Ascending aorta (tissue), 2 donors: ENCODE measurements at places on chromosomes 11 and 22. TPM values are rescaled to one million over a fixed set of nuclear protein-coding genes. Genes with fewer than 3 reads are reported as not detected.

The KCNK4 gene
- total RNA-seq: not detected

The BMAL1 gene
- total RNA-seq: 15.9 TPM

The DBX1 gene
- total RNA-seq: not detected

The VPREB3 gene
- not detected for total RNA-seq

The KLHDC7B gene
- total RNA-seq: not detected

DNA sequence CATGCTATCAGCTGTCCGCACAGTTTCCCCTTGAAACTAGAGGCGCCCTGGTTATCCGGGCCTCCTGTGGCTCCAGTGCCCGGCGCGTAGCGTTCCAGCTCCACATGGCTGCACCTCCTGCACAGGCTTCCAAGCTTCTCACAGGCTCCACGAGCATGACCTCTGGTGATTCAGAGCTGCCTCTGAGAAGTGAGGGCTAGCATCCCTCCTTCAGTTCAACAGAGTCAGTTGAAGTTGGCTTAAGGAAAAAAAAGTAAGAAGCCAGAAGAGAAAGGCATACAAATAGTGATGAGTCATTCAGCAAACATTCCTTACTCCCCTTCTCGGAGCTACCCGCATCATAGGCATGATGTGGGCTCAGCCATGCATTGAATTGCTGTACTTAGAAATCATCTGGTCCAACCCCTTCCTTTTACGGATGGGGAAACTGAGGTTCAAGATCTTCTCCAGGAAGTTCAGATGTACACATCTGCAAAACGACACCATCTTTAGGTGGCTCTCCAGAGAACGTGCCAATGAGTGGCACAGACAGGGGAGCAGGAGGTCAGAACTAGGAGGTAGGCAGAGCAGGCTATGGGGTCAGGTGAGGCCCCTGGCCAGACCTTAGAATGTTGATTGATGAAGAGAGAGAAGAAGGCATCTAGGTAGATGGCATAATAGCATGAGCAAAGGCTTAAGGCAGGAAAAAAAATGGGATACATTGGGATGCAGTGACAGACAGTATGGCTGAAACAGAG, 216.3 kb upstream of the TBCEL start:
- no peak for DNase-seq
- H3K36me3 ChIP-seq: no peaks in the 10 kb centered on the region
- no peak overlapping the region for H3K4me3 ChIP-seq
- no peaks in the 10 kb centered on the region for H3K27me3 ChIP-seq
- H3K4me1 ChIP-seq: no peaks in the 10 kb centered on the region
- H3K27ac ChIP-seq: no peak overlapping the region

DNA sequence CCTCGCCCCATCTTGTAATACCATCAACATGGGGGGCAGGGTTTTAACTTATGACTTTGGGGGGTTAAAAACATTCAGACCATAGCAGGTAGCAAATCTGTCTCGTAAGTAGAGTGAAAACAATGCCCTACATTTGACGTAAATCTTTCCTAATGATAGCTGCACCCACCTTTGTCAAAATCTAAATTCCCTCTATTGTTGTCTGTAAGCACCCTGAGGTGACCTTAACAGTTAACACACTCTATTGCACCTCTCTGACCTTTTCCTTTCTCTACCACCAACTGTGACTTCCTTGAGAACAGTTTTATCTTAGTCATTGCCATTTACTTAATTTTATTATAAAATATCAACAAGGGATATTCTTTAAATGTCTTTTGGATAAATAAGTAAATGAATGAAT, 1024.9 kb upstream of the CNTN5 start:
- no peaks in the 10 kb centered on the region for H3K27me3 ChIP-seq
- no peaks in the 10 kb centered on the region for H3K36me3 ChIP-seq
- no peak overlapping the region for H3K4me3 ChIP-seq
- DNase-seq: no peak

GRCh38 chr22:29768052-29768693, 1.0 kb downstream of the UQCR10 start:
- H3K27me3 ChIP-seq: no peaks in the 10 kb centered on the region
- H3K36me3 ChIP-seq: peaks cover 14% of the 10 kb centered on the region
- H3K4me1 ChIP-seq: peaks cover 9% of the 10 kb centered on the region
- no peak overlapping the region for H3K27ac ChIP-seq
- peak overlapping the region; percentile 81 for H3K4me3 ChIP-seq

DNA sequence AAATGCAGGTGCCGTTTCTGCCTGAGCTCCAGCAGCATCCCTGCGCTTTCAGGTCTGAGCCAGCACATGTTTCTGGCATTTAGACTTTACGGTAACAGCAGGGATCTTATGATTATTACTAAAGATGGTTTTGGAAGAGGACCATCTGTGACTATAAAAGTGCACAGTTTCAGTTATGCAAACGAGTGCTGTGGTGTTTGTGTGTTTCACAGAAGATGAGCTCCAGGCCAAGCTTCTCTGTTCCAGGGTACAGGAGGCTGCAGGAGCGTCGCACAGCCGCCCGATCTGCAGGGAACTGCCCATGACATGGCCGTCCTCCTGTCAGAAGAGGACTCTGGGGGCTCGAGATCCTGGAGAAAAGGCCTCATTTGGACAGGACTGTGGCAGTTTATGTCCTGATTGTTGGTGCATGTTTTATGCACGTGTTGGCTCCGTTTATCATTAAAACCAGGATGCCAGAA, 297.3 kb downstream of the TBC1D22A start:
- no peak for DNase-seq
- no peaks in the 10 kb centered on the region for H3K4me1 ChIP-seq
- H3K27me3 ChIP-seq: no peaks in the 10 kb centered on the region
- no peak overlapping the region for H3K27ac ChIP-seq
- H3K4me3 ChIP-seq: no peak overlapping the region

GRCh38 chr11:9756878-9757277, 93.0 kb downstream of the SWAP70 start:
- H3K4me3 ChIP-seq: no peak overlapping the region
- peaks cover 23% of the 10 kb centered on the region for H3K4me1 ChIP-seq
- DNase-seq: no peak
- no peaks in the 10 kb centered on the region for H3K27me3 ChIP-seq

- H3K4me1 ChIP-seq: no peaks in the 10 kb centered on the region
- H3K36me3 ChIP-seq: peaks cover 91% of the 10 kb centered on the region
- no peaks in the 10 kb centered on the region for H3K27me3 ChIP-seq
- H3K4me3 ChIP-seq: no peak overlapping the region
These were observed 66.5 kb downstream of the PICALM start for GRCh38 chr11:86002431-86002830.

DNA sequence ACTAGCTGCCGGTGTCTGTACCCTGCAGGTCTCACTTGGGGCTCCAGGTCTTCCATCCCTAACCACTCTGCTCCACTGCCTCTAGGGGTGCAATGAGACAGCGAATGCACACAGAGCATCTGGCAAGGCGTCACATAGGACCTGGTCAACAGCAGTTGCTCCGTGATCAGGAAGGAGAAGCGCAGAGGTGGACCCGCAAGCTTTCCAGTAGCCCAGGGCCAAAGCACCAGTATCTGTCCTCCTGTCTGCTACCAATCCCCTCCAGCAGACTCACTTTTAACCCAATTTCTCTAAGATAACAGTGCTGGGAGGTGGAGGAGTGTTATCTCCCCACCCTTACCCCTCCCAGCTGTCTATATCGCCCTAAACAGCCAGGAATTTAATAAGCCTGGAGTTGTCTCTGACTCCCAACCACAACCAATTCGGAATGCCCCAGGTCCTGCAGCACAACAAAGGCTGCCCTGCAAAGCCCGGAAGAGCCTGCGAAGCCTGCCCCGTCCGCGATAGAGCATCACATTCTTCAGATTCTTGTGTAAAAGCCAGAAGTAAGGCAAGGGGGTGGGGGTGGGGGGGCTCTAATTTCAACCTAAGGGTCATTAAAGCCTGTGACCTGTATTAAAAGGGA, 19.3 kb downstream of the MYH9 start:
- peaks cover 5% of the 10 kb centered on the region for H3K36me3 ChIP-seq
- H3K27me3 ChIP-seq: no peaks in the 10 kb centered on the region
- peaks cover 74% of the 10 kb centered on the region for H3K4me1 ChIP-seq
- H3K4me3 ChIP-seq: peak overlapping the region; percentile 7
- DNase-seq: no peak

GRCh38 chr11:61976420-61976800, 9.0 kb upstream of the FTH1 start:
- DNase-seq: no peak
- H3K27ac ChIP-seq: peak overlapping the region; percentile 99
- peaks cover 49% of the 10 kb centered on the region for H3K4me1 ChIP-seq
- H3K27me3 ChIP-seq: no peaks in the 10 kb centered on the region

DNA sequence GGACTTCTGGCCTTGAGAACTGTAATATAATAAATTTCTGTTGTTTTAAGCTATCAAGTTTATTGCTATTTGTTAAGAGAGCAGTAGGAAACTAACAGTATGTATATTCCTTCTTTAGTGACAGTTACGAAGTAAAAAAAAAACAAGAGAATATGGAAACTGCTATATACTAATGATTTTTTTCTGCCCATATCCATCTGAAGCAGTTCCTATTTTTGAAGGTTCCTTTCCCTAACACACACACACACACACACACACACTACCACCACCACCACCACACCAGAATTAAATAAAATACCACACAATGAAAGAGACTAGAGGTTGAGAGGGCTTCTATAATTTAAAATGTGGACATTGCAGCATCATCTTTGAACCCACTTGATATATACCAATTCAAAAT, 44.4 kb upstream of the CARD18 start:
- H3K36me3 ChIP-seq: no peaks in the 10 kb centered on the region
- H3K27me3 ChIP-seq: no peaks in the 10 kb centered on the region
- no peaks in the 10 kb centered on the region for H3K4me1 ChIP-seq

GRCh38 chr22:17773606-17774205, 563 bp downstream of the BID start:
- DNase-seq: no peak
- peak overlapping the region; percentile 96 for H3K4me3 ChIP-seq
- no peak overlapping the region for H3K27ac ChIP-seq
- no peaks in the 10 kb centered on the region for H3K27me3 ChIP-seq
- peaks cover 5% of the 10 kb centered on the region for H3K4me1 ChIP-seq

DNA sequence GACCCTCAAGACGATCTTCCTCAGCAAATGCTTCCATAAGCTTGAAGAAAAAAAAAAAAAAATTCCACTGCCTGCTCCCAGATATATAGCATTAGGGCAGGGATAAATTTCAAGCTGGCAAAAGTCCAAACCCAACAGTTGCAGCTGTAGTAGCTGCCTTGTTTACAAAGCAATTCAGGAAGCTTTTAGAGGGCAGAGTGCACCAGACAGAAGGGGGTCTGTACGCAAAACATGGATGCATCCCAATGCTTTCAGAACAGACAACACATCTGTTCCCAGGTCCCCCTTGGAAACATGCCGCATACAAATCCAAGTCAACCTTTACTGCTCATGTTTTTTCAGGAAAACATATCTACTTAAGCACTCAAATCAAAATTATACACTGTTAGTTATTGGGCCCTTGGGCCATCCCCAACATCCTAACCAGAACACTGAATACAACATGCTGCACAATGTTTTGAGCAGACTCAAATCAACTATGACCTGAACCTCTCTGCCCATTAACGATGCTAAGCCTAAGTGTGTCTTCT, 94.5 kb downstream of the CADM1 start:
- no peak for DNase-seq
- H3K4me1 ChIP-seq: no peaks in the 10 kb centered on the region
- H3K4me3 ChIP-seq: no peak overlapping the region

DNA sequence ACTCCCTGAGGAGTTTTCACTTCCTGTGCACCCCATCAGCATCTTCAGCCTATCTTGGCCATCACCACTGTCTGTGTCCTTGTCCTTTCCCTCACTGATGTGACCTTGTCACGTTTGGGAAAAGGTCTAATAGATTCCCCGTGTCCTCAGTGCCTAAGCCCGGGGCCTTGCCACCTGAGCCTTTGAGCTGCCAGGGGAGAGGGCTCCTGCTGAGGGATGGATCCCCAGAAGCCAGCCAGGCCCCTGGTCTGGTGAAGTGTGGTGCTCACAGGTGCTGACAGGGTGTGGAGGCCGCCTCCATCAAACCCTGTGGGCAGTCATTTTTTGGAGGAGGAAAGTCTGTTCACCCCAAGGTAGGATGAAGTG, 47.2 kb downstream of the GAB4 start:
- no peaks in the 10 kb centered on the region for H3K27me3 ChIP-seq
- H3K4me3 ChIP-seq: no peak overlapping the region
- H3K27ac ChIP-seq: no peak overlapping the region
- DNase-seq: no peak
- H3K36me3 ChIP-seq: no peaks in the 10 kb centered on the region

- no peaks in the 10 kb centered on the region for H3K27me3 ChIP-seq
- H3K4me3 ChIP-seq: no peak overlapping the region
- no peaks in the 10 kb centered on the region for H3K36me3 ChIP-seq
- H3K27ac ChIP-seq: no peak overlapping the region
- DNase-seq: no peak
- H3K4me1 ChIP-seq: no peaks in the 10 kb centered on the region
These were observed 40.1 kb upstream of the TIMP3 start for GRCh38 chr22:32761251-32761903.

DNA sequence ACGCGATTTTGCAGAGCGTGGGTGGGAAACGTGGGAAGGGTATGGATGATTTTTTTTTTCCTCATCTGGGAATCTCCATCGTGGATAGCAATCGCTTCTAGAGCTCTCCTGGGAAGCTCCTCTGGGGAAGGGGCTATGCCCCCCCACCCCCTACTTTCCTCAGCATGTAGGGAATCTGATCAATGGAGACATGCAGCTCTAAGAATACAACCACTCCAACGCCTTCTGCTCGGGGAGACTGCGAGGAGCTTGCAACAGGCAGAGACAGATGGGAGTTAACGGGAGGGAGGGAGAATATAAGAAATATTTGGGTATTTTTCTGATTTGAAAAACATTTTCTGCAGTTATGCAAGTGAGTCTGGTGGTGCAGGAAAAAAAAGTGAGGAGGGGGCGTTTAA, 104.6 kb upstream of the HSD17B12 start:
- H3K27me3 ChIP-seq: peaks cover 27% of the 10 kb centered on the region
- no peaks in the 10 kb centered on the region for H3K36me3 ChIP-seq
- peak overlapping the region; percentile 23 for H3K4me3 ChIP-seq
- H3K4me1 ChIP-seq: peaks cover 21% of the 10 kb centered on the region
- no peak overlapping the region for H3K27ac ChIP-seq
- no peak for DNase-seq

- no peaks in the 10 kb centered on the region for H3K4me1 ChIP-seq
- H3K36me3 ChIP-seq: peaks cover 91% of the 10 kb centered on the region
- DNase-seq: no peak
- no peaks in the 10 kb centered on the region for H3K27me3 ChIP-seq
These were observed 11.9 kb downstream of the SHISA8 start for GRCh38 chr22:41902932-41903421.

GRCh38 chr11:26891501-26891900, 102.4 kb upstream of the FIBIN start:
- no peaks in the 10 kb centered on the region for H3K27me3 ChIP-seq
- H3K36me3 ChIP-seq: no peaks in the 10 kb centered on the region
- no peak for DNase-seq
- H3K4me1 ChIP-seq: no peaks in the 10 kb centered on the region

GRCh38 chr11:63179432-63180041, 35.5 kb upstream of the SLC22A24 start:
- H3K36me3 ChIP-seq: no peaks in the 10 kb centered on the region
- H3K4me1 ChIP-seq: no peaks in the 10 kb centered on the region
- no peaks in the 10 kb centered on the region for H3K27me3 ChIP-seq
